ENCODE measurements at places on chromosomes 1 and 21.

DNA sequence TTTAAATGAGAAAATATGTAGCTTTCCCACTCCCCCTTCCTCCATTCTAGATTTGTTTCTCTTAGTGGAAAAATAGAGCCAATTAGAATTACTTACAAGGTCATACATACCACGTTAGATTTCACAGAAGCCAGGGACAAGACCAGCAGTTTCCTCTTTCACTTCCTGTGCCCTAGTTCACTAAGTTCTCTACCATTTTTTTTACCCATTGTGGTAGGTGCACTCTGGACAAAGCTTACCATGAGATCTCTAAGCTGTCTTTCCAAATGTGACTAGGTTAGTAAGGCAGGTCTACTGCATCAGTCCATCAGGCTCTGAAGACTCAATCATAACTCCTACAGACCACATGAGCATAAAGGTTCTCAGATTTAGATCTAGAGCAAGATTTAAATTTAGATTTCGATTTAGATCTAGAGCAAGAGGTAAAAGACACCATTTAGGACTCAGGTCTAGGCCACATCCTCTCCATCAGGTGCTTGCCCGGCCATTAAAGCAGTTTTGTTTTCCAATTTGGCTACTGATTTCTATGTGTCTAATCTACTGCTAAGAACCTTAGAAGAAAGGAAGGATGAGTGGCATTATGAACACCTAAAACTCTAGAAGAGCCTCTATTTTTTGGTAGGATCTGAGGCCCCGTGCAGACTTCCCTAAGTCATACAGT is 235.3 kb downstream of the FAF1 start:
- DNase-seq: no peak

- DNase-seq: no peak
Observed at GRCh38 chr1:17184822-17185484, 20.0 kb upstream of the PADI1 start.

- DNase-seq: no peak
Observed at GRCh38 chr1:169305948-169306347, 61.6 kb downstream of the NME7 start.

- no peak for DNase-seq
Observed at GRCh38 chr1:169534653-169535052, 48.9 kb upstream of the SLC19A2 start.

All from femur (tissue), 1 donor.